ENCODE measurements at places on chromosomes 2 and 18. TPM values are rescaled to one million over a fixed set of nuclear protein-coding genes. Genes with fewer than 3 reads are reported as not detected.

The GKN2 gene
- not detected for total RNA-seq

The ANO7 gene
- total RNA-seq, result 2.8 TPM

The CFC1 gene
- total RNA-seq, result 48.4 TPM

- H3K27ac ChIP-seq, result no peak overlapping the region
- H3K4me1 ChIP-seq, result no peaks in the 10 kb centered on the region
- DNase-seq, result no peak
These were observed 102.2 kb downstream of the DLGAP1 start for GRCh38 chr18:4352746-4353551.

- no peaks in the 10 kb centered on the region for H3K36me3 ChIP-seq
- no peak for DNase-seq
- H3K27me3 ChIP-seq, result no peaks in the 10 kb centered on the region
- no peak overlapping the region for H3K4me3 ChIP-seq
These were observed 151.1 kb downstream of the ZNF407 start for GRCh38 chr18:74748809-74749208.
